ENCODE measurements at places on chromosomes 2 and 18. TPM values are rescaled to one million over a fixed set of nuclear protein-coding genes. Genes with fewer than 3 reads are reported as not detected.
A peak's percentile ranks its signal among the peaks of the same experiment; 100 is the strongest.

ZAP70 gene
- not detected for total RNA-seq

C2orf72 gene
- total RNA-seq: 2.6 TPM

AGAP1 gene
- total RNA-seq: 14.7 TPM

SERPINB12 gene
- total RNA-seq: not detected

- peak; percentile 54 for DNase-seq
Observed at GRCh38 chr2:72917138-72917876, at the start of gene EMX1. Gene EMX1 (plus strand): TSS chr2:72917519. CDS start chr2:72917853, 334 bp downstream.
